ENCODE measurements at places on chromosomes 11 and 22.
A peak's percentile ranks its signal among the peaks of the same experiment; 100 is the strongest.

- DNase-seq: no peak
Observed at GRCh38 chr22:47155912-47156311, 393.5 kb downstream of the TBC1D22A start.

GRCh38 chr22:39296535-39296934 lies 22.9 kb downstream of the RPL3 start:
- no peak for DNase-seq

DNA sequence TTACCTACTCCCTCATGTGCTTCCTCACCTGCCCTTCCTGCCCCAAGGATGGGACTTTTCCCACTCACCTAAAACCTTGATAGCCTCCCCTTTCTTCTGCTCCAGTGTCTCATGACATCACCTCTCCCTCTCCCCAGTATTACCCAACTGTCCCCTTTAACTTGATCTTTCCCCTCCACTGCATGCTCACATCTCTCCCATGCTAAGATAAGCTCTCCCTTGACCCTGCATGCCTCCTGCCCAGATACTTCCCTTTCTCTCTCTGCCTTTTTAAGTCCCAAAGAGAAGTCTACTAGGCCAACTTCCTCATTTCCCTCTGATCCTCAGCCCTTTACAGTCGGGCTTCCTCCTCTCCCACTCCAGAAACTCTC lies 14.8 kb downstream of the CD3E start:
- DNase-seq: no peak

- no peak for DNase-seq
Observed at GRCh38 chr11:11661326-11662040, 39.7 kb upstream of the GALNT18 start.

GRCh38 chr11:124880290-124880611 lies 15.0 kb downstream of the ROBO3 start:
- DNase-seq: no peak

- DNase-seq: no peak
Observed at GRCh38 chr22:49676230-49676629, 151.4 kb downstream of the BRD1 start.

GRCh38 chr11:69369945-69370344 lies 76.0 kb downstream of the MYEOV start:
- no peak for DNase-seq

GRCh38 chr22:39428597-39429071 lies 28.2 kb upstream of the MGAT3 start:
- DNase-seq: no peak

- DNase-seq: no peak
Observed at GRCh38 chr22:47695176-47695575, 932.7 kb downstream of the TBC1D22A start.

- DNase-seq: no peak
Observed at GRCh38 chr11:70135625-70136059, 57.5 kb downstream of the ANO1 start.

- DNase-seq: no peak
Observed at GRCh38 chr11:86161837-86162236, 82.7 kb upstream of the EED start.

GRCh38 chr11:68977781-68978625 lies 2.8 kb downstream of the MRGPRD start:
- no peak for DNase-seq

- DNase-seq: no peak
Observed at GRCh38 chr11:196786-197731, 4.2 kb downstream of the SCGB1C1 start.

DNA sequence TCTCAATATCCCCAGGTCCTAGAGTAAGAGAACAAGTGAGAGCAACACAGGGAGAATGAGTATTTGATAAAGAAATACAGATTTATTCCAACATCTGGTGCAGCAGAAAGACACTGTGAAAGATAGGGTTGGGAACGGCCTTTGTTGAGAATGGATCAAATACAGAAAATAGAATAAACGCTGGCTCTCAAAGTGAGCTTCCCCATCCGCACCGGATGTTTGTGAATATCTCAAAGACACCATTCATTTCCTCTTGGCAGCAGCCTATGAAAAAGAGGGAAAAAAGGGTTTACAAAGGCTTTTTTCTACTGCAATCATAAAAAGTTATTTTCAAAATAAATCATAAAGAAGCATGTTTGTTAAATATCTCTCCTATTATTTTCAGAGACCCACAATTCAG lies 279.3 kb downstream of the CASP12 start:
- no peak for DNase-seq

GRCh38 chr11:71335371-71335770 lies 83.0 kb upstream of the SHANK2 start:
- DNase-seq: no peak

DNA sequence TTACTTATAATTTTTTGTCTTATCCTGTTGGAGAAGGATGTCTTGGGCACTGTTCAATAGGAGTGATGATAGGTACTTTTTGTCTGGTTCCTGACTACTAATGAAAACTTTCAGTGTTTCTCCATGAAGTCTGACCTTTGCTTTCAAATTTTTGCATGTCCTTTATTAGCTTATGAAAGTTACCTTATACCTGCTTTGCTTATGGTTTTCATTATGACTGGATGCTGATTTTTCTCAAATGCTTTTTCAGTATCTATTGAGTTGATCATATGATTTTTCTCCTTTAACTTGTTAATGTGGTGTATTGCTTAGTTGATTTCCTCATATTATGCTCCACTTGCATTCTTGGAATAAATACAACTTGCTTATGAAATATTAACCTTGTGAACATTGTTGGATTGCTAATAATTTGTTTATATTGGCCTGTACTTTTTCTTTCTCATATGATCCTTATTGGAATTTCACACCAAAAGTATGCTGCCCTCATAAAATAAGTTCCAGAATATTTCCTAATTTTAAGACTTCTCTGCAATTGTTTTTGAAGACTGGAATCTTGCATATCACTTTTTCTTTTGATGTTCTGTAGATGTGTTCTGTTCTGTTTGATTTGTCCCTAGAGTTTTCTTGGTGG lies 85.0 kb upstream of the SC5D start:
- no peak for DNase-seq

DNA sequence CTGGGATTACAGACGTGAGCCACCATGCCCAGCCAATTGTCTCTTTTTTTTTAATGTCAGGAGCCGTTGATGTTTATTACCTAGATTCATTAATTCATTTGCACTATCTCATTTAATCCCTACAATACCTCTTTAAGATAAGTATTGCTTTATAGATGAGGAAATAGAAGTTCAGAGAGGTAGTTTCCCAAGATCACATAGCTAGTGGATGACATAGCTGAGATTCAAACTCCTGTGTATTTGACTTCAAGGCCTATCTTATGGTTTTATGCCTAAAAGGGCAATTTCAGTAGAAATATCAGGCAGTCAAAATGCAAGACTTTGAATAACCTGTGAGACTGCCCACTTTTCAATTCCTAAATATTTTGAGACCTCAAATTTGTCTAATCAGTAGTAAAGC lies 66.5 kb downstream of the PPME1 start:
- no peak for DNase-seq

- no peak for DNase-seq
Observed at GRCh38 chr11:35272391-35272902, 133.5 kb downstream of the CD44 start.

DNA sequence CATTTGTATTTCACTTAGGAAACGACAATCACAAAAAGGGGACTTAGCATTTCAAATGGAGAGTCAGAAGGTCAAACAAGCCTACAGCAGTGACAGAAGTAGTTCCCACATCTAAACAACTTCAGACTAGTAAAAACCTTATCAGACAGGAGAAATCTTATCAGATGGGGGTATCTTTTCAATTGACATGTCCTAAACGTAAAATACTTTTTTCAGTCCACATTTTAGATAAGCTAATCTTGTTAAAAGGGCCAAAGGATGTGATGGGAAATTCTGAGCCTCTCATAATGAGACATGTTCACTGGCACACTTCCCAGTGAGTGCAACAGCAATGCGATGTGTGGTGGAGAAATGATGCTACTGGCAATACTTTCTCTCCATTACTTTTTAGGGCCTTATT lies 2.4 kb downstream of the MAPK1 start:
- DNase-seq: peak; percentile 52

Data from AG09319 (cell line).